ENCODE measurements at places on chromosomes 1 and 21.

DNA sequence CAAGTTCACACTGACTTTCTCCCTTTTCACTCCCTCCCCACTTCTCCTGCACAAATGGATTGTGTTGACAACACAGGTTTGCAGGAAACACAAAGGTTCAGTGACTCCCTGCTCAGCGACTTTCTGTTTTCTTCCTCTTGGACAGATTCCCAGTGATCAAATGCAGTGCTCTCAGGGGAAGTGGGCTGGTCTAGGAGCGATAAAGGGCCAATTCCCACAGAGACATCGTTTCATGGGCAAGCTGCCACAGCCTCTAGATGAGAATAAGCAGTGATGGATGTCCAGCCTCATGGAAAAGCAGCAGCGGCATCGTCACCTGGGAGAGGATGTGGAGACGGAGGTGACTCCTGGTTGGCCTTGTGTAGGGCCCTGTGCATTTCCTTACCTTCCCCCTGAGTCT, 30.6 kb downstream of the FYB2 start:
- DNase-seq, result no peak

GRCh38 chr1:210232511-210233215, at the start of gene SERTAD4:
Gene SERTAD4 (plus strand): TSS chr1:210232796. CDS start chr1:210237961, 5,165 bp downstream.
- no peak for DNase-seq

- DNase-seq, result no peak
Measured at GRCh38 chr1:109722908-109723691, 11.0 kb downstream of the GSTM5 start.

- no peak for DNase-seq
Measured at GRCh38 chr21:26570203-26570602, 2.9 kb downstream of the CYYR1 start.

DNA sequence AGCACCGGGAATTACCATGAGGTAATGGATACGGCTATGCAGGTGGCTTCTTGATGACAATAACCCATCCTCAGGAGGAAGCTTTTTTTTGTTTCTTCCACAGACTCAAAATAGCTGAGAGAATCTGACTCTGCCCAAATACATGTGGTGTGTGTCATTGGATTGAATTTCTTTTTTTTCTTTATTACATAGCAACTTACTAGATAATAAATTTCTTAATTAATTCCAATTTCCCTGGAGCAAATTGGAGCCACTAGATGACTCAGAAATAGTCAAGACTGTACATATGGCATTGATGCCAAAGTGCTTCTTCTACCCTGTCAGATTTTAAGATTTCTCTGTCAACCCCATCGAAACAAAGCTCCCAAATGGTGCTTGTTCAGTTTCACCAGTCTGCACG, 42.7 kb downstream of the L1TD1 start:
- no peak for DNase-seq

DNA sequence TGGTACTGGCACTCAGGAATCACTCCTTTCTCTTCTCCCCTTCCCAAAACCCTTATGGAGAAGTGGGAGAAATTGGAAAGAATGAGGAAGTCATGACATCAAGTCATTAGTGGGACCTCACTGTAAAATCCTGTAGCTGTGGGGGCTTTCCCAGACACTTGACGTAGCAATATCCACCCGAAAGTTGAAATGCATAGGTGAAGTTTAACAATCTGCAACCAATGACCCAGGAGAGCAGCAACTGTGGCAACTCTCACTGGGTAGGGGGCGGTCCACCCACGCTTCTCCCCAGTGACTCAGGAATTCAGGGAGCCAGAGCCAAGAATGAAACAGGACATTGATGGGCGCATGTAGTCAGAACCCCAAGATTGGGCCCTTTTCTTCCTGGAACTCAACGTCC, 27.0 kb downstream of the ABCA4 start:
- DNase-seq, result no peak

DNA sequence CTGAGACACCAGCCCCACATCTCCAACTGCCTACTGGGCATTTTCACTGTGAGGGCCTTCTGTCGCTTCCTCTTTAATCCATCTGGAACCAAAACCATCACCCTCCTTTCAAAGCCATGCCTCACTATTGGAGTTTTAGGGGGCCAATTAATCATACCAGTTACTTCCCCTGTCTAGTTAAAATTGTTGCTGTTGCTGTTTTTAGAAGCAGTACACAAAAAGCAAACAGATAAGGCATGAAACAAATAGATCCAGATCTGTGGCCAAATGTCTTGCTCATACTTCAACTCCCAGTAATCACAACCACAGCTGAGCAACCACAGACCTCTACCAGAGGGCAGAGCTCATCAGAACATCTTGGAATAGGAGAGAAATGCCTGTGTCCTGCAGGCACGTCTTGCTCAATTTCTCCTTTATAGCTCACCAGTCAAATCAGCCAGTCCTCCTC, 133.8 kb upstream of the C1orf105 start:
- no peak for DNase-seq

GRCh38 chr1:32393832-32394140, 455 bp downstream of the BSDC1 start:
- DNase-seq, result no peak

- DNase-seq, result no peak
Measured at GRCh38 chr21:34558166-34558565, 46.2 kb upstream of the KCNE1 start.

- DNase-seq, result no peak
Measured at GRCh38 chr1:246113555-246114095, 393.5 kb downstream of the SMYD3 start.

GRCh38 chr1:233261695-233262094, 33.8 kb downstream of the PCNX2 start:
- no peak for DNase-seq

DNA sequence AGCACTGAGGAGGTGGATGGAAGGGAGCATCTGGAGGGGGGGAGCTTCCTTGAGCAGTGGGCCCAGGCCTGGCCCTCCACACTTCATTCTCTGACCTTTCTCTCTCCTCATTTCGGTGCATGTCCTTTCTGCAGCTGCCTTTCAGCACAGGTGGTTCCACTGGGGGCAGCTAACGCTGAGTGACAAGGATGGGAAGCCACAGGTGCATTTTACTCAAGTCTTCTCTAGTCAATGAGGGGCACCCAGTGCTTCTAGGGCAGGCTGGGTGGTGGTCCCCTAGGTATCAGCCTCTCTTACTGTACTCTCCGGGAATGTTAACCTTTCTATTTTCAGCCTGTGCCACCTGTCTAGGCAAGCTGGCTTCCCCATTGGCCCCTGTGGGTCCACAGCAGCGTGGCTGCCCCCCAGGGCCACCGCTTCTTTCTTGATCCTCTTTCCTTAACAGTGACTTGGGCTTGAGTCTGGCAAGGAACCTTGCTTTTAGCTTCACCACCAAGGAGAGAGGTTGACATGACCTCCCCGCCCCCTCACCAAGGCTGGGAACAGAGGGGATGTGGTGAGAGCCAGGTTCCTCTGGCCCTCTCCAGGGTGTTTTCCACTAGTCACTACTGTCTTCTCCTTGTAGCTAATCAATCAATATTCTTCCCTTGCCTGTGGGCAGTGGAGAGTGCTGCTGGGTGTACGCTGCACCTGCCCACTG, 43.2 kb downstream of the YARS1 start:
- DNase-seq, result no peak

GRCh38 chr1:192552760-192553191, 22.8 kb upstream of the RGS1 start:
- DNase-seq, result no peak

GRCh38 chr1:59044535-59045121, 252.3 kb upstream of the FGGY start:
- no peak for DNase-seq

DNA sequence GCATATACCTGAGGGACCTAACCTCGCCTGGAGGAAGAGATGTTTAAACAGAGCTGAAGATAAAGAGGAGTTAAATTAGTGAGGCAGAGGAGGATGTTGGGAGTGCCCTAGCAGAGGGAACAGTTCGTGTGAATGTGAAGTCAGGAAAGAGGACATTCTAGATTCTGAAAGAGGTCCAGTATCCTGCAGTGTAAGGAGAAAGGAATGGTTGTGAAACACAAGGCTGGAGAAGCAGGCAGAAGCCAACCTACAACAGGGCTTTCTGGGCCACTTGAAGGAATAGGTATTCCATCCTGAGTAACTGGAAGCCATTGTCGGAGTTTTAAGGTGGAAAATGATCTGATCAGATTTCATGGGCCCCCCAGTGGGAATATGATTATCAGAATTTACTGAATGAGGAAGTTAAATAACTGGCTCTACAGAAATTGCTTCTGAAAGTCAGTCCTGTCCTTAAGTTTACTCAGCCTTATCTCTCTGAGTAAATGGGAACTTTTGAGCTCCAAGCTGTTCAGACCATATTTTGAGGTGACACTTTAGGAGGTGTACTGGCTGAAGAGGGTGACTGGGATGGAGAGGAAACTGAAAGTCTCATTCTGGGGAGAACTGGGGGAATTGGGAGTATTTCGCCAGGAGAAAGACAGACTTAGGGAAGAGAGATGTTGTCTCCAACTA, 24.4 kb upstream of the FAAH start:
- no peak for DNase-seq

- no peak for DNase-seq
Measured at GRCh38 chr1:159800177-159800930, 1.8 kb upstream of the FCRL6 start.

- no peak for DNase-seq
Measured at GRCh38 chr1:58033311-58033710, 513.2 kb downstream of the OMA1 start.

DNA sequence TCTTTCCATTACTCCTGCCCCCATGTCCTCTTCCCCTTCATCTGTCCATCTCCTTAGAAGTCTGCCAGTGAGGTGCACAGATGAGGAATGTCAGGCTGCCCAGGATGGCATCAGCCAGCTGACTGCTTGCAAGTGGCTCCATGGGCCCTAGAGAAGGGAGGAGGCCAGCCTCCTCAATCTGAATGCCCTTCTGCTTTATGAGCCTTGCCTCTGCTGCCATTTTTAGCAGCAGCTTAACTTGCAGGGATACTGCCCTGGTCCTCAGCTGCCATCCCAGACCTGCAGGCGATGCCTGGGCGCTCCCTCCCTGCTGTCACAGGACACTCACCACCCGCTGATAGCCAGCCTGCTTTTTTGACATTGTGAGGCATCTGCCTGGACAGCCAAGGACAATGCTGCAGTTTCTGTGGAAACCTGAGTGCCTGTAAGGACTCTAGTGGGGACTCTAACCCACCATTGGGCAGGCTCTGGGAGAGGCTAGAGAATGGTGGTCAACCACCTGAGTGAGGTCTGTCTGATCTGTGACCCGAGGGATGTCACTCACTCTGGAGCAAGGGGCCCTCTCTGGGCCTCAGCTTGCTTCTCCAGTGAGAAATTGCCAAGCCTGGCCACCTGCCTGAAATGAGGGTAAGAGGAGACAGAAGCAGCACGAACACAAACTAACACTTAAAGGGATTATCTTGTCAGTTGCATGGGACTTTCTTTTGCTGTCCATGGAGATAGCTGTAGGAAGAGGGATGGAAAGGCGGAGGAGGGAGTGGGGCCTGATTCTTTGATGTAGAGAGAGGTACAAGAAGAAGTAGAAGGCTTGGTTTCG, 185.0 kb downstream of the MIS18A start:
- no peak for DNase-seq

- no peak for DNase-seq
Measured at GRCh38 chr21:44379991-44380865, 26.8 kb downstream of the TRPM2 start.

- no peak for DNase-seq
Measured at GRCh38 chr1:53486395-53487026, 27.3 kb downstream of the DMRTB1 start.

- no peak for DNase-seq
Measured at GRCh38 chr1:39387452-39387851, 104.0 kb upstream of the BMP8A start.

DNA sequence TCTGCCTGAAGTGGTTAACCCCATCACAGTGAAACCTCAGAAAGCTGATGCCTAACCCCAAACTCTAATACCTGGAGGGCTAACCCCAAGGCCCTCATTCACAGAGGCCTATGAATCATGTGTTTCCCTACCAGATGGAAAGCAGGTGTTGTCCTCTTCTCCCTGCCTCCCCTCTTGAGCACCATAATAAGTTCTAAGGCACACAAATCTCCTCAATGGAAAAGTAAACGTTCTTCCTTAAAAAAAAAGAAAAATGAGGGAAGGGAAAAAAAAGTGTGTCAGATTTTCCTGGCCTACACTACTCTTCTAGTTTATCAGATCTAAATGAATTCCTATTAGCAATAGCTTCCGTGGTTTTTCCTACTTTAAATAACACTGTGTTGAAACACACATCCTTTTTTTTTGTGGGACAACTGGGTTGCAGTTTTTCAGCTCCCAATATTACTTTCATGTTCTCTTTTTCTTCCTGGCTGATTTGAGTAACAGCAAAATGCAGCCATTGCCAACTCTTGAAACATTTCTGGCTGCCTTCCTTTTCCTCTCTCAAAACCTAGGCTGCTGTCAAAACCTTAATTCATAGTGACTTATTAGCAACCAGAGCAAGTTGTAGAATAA, 43.2 kb downstream of the SLC44A3 start:
- no peak for DNase-seq

DNA sequence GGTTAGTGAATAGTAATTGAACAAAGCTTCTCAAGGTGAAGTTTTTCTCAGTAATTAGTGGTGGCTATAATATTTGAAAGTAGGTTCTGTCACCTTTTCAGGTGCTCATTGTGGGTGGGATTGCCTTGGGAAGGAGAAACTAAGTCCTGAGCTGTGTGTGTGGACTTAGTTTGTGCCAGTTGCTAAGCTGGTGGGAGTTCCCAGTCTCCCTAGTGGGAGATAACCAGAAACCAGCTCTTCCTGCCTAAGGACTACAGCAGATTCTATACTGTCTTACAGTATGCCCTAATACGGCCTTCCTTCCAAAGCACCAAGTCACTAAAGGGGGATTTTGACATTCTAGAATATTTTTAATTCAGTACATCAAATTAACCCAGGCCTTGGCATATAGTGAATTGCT, 94.3 kb downstream of the PTBP2 start:
- no peak for DNase-seq

GRCh38 chr21:35748678-35749314, 311.5 kb downstream of the SETD4 start:
- no peak for DNase-seq

GRCh38 chr1:209899948-209900347, 38.1 kb upstream of the SYT14 start:
- no peak for DNase-seq

- DNase-seq, result no peak
Measured at GRCh38 chr1:65392497-65392896, 28.0 kb upstream of the LEPR start.

GRCh38 chr1:162475539-162476185, 22.0 kb upstream of the UHMK1 start:
- DNase-seq, result no peak

GRCh38 chr1:98923667-98924066, 81.0 kb downstream of the PLPPR5 start:
- no peak for DNase-seq

- DNase-seq, result no peak
Measured at GRCh38 chr1:22190251-22190650, 47.4 kb upstream of the WNT4 start.

DNA sequence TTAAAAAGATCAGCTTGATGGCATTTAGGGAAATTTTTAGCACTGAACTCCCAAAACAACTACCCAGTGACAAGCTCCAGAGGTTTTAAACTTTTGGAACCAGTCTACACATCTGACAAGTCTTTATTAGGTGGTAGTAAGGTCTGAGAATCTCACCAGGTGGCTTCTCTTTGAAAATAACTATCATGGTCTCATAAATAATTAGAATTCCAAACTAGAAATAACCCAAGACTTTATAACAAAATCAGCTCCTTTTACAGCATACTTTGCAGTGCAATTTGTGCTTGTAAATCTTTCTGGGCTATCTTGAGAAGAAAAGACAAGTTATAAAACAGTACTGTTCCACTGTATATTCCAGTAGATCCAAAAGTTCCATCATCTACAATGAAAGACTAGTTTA, 108.7 kb downstream of the LTN1 start:
- no peak for DNase-seq

GRCh38 chr1:110336300-110337039, 2.7 kb upstream of the RBM15 start:
- no peak for DNase-seq

GRCh38 chr1:61138921-61139774, 56.8 kb downstream of the NFIA start:
- DNase-seq, result no peak
